RPMI8226 (cell line): ENCODE measurements at places on chromosomes 2 and 18.

GRCh38 chr2:118519511-118519910, 327.9 kb downstream of the EN1 start:
- no peak for DNase-seq

DNA sequence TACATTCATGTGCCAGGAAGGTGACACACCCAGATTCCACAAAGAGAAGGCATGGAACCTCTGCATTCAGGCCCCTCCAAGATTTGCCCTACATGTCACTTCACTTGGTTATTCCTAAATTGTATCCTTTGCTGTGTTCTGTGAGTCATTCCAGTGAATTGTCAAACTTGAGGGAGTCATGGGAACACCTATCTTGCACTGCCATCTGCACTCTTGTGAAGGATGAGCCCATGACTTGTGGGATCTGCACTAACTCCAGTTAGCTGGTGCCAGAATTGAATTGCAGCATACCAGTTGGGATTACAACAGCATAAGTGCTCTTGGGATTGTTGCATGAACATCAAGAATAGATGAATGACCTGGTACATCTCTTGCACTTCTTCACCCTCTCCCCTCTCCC, 1288.0 kb upstream of the ZEB2 start:
- DNase-seq, result no peak

DNA sequence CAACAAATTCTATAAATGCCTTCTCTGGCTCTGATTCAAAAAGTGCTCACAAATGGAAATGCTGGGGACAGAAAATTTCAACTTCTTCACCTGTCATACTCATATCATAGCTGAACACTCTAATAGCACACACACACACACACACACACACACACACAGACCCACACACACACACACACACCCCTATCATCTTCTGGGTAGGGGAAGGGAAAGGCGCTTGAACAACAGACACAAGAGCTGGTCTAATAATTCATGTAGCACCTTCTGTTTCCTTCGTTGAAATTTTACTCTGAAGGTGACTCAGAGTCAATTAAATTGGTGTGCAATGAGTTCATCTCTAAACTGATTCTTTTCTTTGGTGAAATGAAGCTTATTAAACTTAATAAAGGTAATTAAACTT, 32.9 kb downstream of the CD28 start:
- no peak for DNase-seq

GRCh38 chr2:16615687-16616615, 49.7 kb downstream of the CYRIA start:
- DNase-seq, result no peak

DNA sequence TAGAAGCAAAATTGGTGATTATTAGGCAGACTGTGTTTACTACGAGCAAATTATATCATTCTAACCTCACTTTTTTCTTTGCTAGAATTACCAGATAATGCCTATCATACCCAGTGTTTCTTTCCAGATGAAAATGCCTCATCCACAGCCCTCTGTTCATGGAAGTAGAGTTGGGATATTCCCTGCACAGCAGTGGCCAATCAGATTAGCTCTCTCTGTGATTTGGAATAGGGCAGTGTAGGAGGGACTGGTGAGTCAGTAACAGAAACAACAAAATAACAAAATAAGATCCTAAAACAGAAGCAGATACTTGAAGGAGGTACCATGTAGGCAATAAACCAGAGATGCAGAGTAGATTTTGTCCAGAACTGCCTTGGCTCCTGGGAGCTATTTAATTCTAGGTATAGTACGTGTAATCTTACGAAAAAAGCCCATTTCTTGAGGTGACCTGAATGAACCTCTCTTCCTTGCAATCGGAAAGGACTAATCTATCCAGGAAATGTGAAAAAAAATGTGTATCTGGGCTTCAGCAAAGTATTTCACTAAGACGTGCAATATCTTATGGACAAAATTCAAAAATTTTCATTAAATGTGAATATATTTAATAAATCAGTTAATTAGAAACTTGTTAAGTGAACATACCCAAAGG, 18.4 kb upstream of the TMEM17 start:
- no peak for DNase-seq

DNA sequence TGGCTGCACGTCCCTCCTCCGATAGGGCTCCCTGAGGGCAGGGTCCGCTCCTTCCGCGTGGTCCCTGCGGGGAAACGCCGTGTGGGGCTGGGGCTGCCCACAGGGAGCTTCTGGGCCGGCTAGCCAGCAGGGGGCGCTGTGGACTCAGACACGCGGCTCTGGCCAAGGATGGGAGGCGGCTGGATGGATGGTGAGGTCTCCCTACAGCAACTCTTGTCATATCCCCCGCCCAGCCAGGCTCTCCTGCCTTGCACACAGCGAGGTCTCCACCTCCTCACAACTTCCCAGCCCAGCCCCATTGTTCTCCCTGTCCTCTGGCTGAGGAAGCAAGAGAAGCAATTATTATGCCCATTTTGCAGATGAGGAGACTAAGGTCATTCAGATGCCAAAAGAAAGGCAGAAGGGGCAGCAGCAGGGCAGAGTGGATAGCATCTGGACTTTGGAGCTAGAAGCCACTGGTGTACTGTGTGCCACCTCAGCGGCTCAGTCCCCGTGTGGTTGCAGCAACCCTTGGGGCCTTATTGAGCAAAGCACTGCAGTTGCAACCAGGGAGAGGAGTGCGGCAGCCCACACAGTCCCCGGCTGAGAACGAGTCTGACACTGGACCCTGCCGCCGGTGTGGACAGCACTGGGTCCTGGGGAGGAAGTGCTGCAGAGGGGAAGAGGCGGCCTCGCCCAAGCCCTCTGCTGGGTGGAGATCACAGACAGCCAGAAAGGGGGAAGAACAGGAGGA, 99.0 kb downstream of the ZFP36L2 start:
- peak; percentile 83 for DNase-seq

DNA sequence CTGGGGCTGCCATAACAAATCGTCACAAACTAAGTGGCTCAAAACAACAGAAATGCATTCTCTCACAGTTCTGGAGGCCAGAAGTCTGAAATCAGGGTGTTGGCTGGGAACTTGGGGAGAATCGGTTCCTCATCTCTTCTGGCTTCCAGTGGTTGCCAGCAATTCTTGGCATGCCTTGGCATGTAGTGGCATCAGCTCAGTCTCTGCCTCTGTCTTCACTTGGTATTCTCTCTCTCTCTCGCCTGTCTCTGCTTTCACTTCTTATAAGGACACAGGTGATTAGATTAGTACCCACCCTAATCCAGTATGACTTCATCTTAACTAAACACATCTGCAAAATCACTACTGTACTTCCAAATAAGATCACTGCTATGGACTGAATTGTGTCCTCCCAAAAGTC, 695.4 kb upstream of the ID2 start:
- peak; percentile 31 for DNase-seq

GRCh38 chr2:200459101-200459500, 50.8 kb downstream of the KCTD18 start:
- no peak for DNase-seq
